Stimulated activated CD8-positive, alpha-beta memory T cell treated with anti-CD3 and anti-CD28 coated beads, Interleukin-2, amount 100 ng/mL, for 1 hour (primary cell): ENCODE measurements at places on chromosomes 6 and 20.

- DNase-seq: no peak
Measured at GRCh38 chr6:129766959-129767728, 57.2 kb upstream of the ARHGAP18 start.

DNA sequence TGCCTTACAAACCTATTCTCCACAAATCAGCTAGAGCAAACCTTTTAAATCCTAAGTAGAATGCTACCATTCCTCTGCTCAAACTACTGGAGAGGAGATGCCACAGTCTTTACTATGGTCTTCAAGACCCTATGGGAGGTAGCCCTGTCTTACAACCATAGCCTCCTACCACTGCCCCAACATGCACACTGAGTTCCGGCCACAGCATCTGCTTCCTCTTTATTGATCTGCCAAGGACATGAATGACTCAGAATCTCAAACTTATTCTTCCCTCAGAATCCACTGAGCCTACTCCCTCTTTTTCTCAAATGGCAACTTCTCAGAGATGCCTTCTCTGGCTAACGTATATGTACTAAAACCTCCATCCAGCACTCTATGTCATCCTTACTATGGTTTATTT is 12.2 kb upstream of the ANKEF1 start:
- no peak for DNase-seq

- no peak for DNase-seq
Measured at GRCh38 chr6:166683477-166683876, 56.4 kb upstream of the RPS6KA2 start.

DNA sequence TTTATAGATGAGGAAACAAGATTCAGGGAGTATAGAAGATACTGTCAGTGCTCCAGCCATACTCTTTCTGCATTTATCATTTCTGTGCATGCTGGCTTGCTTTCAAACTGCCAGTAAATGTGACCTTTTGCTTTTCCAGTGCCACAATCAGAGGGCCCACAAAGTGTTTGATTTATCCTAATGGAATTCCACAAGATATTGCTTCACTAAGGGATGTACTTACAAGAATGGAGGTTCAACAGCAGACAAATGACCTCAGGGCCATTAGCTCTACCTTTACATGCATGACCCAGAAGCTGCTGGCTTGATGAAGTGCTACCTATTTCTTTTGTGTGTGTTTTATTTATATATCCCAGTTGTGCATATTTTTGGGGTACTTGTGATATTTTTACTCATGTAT is 171.5 kb upstream of the GRIK2 start:
- DNase-seq: no peak

- no peak for DNase-seq
Measured at GRCh38 chr6:107556082-107556481, 66.2 kb downstream of the SOBP start.

GRCh38 chr20:23710771-23711170 is 21.9 kb upstream of the CST4 start:
- DNase-seq: no peak

- no peak for DNase-seq
Measured at GRCh38 chr20:31720486-31721407, 1.9 kb downstream of the BCL2L1 start.

- no peak for DNase-seq
Measured at GRCh38 chr6:131660195-131660594, 23.1 kb downstream of the ENPP3 start.

DNA sequence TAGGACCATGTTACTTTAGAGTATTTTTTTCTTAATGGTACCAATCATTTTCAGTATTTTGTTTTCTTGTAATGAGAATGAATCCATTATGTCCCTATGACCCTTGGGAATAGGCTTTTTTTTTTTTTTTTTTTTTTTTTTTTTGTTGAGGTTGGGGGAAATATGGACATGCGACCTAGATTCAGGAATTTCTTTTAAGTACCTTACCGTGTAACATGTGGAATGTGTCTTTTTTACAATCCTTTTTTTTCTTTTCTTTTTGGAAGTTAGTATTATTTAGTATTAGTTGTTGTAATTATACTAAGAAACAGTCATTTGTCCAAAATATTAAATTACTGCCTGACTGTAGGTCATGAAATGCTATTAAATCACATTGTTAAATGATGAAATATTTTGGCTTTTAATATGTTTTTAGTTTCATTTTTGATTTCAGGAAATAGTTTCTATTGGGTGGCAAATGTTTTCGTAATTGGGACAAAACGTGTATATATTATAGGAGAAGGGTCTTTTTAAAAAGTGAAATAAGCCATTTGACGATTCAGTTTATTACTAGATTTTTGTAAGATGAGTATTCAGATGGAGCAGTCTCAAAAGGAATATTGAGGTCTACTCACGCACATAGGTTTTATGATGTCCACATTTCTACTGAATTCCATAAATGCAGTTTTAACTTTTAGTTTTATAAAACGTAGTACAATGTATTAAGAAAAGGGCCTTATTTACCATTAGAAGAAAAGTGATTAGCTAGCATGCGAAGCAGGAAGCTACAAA is 4.9 kb downstream of the ARID1B start:
- DNase-seq: no peak
